8988T (cell line): ENCODE measurements at places on chromosomes 5 and 9.

GRCh38 chr9:79656169-79656568 is 84.4 kb downstream of the TLE4 start:
- DNase-seq = no peak

DNA sequence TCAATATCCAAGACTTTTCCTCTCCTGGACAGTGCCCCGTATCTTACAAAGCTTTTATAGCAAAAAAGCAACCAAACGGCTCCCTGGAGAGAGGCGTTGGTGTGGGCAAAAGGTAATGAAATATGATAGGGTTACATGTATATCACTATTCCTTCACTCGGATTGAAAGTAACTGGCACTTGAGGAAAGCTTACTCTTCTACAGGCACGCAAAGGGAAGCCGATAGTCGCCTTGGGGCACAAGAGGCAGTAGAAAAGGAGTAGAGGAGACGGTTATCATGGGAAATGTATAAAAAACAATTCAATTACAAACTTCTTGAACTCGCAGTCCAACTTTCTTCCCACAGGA is 1.1 kb downstream of the DIAPH1 start:
- DNase-seq = no peak

- DNase-seq = no peak
These were observed 857 bp downstream of the ADAM19 start for GRCh38 chr5:157574456-157575380.

DNA sequence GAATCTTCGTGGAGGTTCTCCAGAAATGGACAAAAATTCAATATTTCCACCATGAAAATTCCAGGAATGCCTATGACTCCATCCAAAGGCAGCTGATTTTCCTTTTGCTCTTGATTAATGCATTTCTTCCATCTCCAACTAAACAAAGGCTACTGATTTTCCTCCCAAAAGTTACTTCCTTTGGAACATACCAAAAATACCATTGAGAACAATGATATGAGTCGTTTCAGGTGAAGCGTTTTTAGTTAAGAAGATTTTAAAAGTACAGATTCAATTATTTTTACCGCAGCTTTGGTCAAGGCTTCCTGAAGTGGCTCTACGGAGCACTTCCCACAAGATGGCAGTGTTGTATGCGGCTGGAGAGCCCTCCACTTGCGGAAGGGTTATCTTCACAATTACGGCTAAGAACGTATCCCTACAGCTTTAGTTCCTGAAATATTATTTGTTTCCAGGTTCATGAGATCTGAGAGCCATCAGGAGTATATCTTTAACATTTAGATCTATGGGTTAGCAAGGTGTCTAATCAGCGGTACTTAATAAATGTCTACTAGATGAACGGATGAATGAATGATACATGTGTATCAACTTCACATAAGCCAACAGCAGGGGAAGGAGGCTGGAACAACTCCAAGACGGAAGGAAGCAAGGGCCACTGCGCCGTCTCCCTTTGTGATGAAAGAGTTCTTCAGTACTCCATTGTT is 35.9 kb upstream of the ARSB start:
- no peak for DNase-seq

DNA sequence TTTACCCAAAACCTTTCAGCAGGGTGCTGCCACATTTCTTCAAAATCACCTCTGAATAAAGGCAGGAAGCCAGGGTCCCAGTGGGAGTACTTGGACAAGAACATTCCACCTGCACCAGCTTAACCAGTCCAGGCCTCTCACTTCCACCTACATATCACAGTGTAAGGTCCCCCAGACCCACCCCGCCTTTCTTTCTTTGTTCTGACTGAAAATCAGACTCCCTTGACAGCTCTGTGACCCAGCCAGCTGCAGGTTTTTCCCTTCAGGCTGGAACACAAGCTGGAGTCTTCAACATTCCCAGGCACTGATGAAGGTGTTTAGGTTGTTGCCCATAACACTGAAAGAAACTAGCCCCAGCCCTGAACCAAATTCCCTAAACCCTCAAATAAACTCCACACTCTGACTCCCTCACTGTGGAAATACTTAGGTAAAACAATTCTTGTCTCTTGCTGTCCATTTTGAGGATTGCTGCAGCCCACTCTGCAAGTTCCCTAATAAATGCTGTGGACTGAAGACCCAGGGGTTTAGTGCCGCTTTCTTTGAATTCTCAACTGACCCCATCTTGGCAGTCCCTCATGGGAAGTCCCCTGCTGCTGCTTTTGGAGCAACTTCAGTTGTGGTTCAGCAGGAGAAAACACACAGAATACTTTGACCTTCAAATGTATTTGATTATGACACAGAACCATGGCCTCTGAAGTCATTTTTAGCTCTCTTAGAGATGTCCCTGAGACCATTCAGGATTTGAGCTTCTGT is 24.8 kb downstream of the P4HA2 start:
- DNase-seq = no peak

GRCh38 chr5:58185801-58186200 is 274.1 kb downstream of the PLK2 start:
- no peak for DNase-seq

DNA sequence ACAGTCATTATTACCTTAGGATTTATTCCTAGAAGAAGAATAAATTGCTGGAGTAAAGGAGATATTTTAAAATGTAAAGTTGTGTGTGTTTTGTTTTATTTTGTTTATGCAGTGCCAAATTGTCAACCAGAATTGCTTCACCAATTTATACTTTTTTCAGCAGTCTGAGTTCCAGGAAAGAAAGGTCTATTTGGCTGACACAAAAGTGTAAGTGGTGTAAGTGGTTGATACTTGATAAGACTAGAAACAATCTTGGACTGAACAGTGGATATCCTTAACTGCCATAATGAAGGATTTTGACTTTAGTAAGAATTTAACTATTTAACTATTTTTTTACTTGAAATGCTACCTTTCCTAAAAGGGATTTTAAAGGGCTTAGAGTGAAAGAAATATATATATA is 37.7 kb downstream of the TYRP1 start:
- no peak for DNase-seq

GRCh38 chr9:77011973-77012821 is 7.3 kb upstream of the FOXB2 start:
- DNase-seq = peak; percentile 77

DNA sequence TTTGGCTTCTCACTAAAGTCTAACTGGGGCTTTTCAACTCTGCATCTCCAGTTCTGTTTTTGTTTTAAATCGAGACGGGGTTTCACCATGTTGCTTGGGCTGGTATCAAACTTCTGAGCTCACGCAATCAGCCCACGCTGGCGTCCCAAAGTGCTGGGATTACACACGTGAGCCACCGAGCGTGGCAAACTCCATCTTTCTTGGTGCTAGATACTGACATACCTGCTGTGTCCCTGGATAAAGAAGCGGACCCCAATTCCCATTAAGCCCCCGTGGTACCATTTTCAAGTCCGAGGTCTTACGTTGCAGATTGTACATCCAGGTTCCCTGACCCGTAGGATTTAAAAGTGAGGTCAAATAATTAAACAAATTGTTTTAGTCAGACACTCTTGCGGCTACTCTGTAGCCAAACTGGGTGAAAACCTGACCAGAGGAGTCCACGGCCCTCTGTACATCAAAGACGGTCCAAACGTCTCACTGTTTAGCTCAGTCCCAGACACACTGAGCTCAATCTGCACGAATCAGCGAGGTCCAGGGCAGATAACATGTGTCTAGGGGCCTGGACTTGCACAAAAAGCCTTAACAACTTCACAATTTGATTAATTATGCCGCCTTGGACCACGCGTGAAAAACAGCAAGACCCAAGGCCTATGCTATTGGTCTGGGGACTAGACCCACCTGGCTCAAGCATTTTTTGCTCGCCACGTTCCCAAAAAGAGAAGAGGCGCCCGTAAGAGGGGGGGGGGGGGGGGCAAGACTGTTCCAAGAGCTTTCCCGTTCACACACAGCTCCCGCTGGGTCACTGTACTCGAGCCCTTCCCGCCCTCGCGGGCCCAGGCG is 727 bp upstream of the DNAJA1 start:
- no peak for DNase-seq

GRCh38 chr9:99712214-99712613 is 109.5 kb upstream of the NR4A3 start:
- DNase-seq = no peak

GRCh38 chr9:78692871-78693270 is 395.9 kb downstream of the PSAT1 start:
- no peak for DNase-seq

GRCh38 chr9:37333288-37333687 is 89.2 kb upstream of the GRHPR start:
- DNase-seq = no peak

- DNase-seq = no peak
These were observed 4.2 kb downstream of the FAM193B start for GRCh38 chr5:177550122-177550521.

- no peak for DNase-seq
These were observed 4.6 kb upstream of the CDC37L1 start for GRCh38 chr9:4674783-4675182.

GRCh38 chr9:25994605-25995004 is 316.4 kb upstream of the TUSC1 start:
- no peak for DNase-seq

DNA sequence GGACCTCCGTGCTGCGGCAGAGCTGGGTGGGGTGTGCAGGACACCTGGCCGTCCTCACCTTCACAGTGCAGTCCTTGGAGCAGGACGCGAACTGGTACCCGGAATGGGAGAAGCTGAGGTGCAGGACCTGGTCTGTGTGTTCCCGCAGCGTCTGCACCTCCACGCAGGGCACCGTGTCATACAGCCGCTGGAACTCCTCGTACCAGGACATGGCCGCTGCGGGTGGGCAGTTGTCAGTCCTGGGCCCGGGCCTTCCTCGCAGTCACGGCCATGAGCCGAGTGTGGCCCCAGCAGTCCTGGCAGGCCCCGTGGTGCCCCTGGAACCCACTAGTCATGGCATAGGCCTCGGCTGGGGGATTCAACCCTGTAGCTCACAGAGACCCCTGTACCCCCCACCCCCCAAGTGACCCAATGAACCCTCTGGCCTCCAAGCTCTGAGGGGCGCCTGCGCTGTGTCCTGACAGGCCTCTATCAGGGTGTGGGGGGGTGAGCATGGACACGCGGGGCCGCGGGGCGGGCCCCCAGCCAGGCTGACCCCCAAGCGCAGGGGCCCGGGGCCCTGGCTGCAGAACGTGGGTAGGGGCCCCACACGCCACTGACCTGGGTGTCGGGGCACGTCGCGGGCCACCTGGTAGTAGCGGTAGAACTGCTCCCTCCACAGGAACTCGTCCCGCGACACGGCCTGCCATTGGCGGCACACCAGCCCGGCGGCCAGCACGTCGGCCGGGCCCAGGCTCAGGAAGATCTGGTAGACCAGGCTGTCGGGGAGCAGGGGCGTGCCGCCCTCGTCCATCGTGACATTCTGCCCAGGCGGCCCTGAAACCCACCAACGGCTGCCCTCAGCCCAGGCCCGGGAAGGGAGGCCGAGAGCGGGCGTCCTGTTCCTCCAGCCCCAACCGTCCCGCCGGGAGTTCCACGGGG is 987 bp downstream of the FBXW5 start:
- peak; percentile 77 for DNase-seq

GRCh38 chr9:77827104-77827784 is 179.1 kb upstream of the GNA14 start:
- DNase-seq = no peak

DNA sequence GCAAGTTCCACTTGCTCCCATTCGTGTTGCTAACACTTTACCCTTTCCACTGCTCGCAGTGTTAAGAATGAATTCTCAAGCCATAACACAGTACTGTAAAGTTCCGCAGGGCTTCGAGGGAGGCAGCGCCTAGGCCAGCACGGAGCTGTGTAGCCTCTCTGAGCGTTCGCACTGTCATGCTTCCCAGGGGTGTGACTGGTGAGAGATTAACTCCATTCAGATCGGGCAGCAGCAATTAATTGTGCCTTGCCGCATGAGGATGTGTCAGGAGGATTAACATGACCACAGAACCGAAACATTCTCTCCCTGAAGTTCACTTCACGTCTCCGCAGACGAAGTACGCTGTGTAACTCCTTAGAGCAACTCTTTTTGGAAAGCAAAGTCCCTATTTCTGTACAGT is 23.2 kb downstream of the ZBTB34 start:
- DNase-seq = no peak

DNA sequence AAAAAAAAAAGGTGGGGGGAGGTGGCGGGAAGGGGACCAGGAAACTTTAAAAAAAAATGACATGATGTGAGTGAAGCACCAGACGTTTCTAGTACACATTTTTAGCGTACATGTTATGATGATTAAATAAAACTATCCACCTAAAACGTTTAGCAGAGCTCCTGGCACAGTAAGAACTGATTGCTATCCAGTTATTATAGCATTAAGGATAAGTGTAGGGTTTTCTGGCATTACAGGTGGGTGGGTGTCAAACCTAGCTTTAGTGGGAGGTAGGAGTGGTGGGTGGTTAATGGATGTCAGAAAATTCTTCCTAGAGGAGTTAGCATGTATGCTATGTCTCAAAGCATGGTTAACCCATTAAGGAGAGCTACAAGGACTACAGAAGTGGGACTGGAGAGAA is 2329.5 kb downstream of the MAT2B start:
- DNase-seq = no peak

- DNase-seq = no peak
These were observed 6.1 kb upstream of the DMRT3 start for GRCh38 chr9:970151-970996.

DNA sequence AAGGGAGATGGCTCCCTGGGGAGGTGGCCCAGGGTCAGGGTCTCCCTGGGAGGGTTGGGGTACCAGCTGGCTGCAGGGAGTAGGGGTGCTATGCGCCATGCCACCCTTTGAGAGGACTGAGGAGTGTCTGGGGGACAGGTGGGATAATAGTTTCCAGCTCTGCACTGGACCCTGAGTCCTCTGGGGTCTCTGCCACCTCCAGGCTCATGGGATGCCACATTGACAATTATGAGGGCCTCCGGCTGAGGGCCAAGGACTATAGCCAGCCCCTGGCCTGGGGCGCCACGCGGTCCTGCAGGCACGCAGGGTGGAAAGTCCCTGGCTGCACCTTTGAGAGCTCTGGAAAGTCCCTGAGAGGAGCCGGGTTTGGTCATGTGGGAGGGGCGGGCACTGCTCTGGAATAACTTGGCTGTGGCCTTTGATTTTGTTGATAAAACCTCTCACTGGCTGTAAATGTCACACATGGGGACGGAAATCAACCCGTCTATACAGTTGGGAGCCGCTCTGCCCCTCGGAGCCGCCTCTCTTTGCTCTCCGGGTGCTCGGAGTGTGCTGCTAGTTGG is 16.0 kb downstream of the TRAF2 start:
- no peak for DNase-seq

GRCh38 chr9:114492991-114493390 is 12.3 kb downstream of the WHRN start:
- DNase-seq = no peak
